Aorta (tissue), 5 donors: ENCODE measurements at places on chromosomes 4 and X. TPM values are rescaled to one million over a fixed set of nuclear protein-coding genes. Genes with fewer than 3 reads are reported as not detected.

GRCh38 chr4:687048-687970, 1.6 kb downstream of the SLC49A3 start:
- H3K27me3 ChIP-seq: no peaks in the 10 kb centered on the region
- H3K4me3 ChIP-seq: no peak overlapping the region
- no peaks in the 10 kb centered on the region for H3K36me3 ChIP-seq

DNA sequence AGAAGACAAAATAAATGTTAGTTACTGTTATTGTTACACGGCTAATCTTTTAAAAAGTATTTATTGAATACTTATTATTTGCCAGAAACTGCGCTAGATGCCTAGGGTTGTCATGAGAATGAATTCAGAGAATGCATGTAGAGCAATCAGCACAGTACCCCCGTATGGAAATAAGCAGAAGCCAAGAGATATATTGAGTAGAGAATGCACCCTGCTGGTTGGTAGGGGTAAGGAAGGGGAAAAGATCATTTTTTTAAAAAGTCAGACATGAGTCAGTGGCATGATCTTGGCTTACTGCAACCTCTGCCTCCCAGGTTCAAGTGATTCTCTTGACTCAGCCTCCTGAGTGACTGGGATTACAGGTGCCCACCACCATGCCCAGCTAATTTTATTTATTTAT, 13.1 kb upstream of the DRP2 start:
- no peaks in the 10 kb centered on the region for H3K36me3 ChIP-seq
- H3K27ac ChIP-seq: no peak overlapping the region
- no peak for DNase-seq
- H3K4me3 ChIP-seq: no peak overlapping the region
- H3K27me3 ChIP-seq: no peaks in the 10 kb centered on the region
- H3K4me1 ChIP-seq: no peaks in the 10 kb centered on the region

- no peaks in the 10 kb centered on the region for H3K36me3 ChIP-seq
- no peaks in the 10 kb centered on the region for H3K27me3 ChIP-seq
- H3K27ac ChIP-seq: no peak overlapping the region
- peaks cover 5% of the 10 kb centered on the region for H3K4me1 ChIP-seq
- H3K4me3 ChIP-seq: no peak overlapping the region
Measured at GRCh38 chr4:72564184-72564583, 4.8 kb downstream of the ADAMTS3 start.

DNA sequence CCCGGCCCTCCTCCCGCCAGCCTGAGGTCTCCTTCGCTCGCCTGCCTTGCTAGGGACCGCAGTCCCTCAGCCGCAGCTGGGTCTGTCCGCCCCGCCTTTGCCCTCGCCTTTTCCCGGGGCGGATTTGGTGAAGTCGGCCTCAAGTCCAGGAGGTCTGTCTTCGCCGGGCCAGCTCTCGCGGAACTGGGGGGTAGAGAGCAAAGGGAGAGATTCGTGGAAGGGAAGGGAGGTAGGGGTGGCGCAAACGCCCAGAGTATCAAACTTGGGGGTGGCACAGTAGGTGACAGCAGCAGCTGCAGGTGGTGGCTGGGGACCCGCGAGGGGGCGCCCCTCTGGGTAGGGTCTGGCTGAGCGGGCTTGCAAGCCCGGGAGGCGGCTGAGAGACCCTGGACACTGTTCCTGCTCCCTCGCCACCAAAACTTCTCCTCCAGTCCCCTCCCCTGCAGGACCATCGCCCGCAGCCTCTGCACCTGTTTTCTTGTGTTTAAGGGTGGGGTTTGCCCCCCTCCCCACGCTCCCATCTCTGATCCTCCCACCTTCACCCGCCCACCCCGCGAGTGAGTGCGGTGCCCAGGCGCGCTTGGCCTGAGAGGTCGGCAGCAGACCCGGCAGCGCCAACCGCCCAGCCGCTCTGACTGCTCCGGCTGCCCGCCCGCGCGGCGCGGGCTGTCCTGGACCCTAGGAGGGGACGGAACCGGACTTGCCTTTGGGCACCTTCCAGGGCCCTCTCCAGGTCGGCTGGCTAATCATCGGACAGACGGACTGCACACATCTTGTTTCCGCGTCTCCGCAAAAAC, at the start of gene NPY2R:
Gene NPY2R, plus strand, starts transcription at position 379 of the 797 bp plus-strand sequence. CDS start 5,304 bp downstream, outside the sequence.
- no peak for DNase-seq
- H3K27me3 ChIP-seq: no peaks in the 10 kb centered on the region
- H3K4me3 ChIP-seq: no peak within 1 kb of the TSS
- H3K4me1 ChIP-seq: no peaks in the 10 kb centered on the region

- no peaks in the 10 kb centered on the region for H3K36me3 ChIP-seq
- H3K27me3 ChIP-seq: no peaks in the 10 kb centered on the region
- no peak for DNase-seq
- no peak overlapping the region for H3K27ac ChIP-seq
- no peaks in the 10 kb centered on the region for H3K4me1 ChIP-seq
Measured at GRCh38 chrX:120517936-120518335, 42.8 kb downstream of the CUL4B start.

GRCh38 chrX:100649550-100650356, 5.8 kb downstream of the SRPX2 start:
- peak; percentile 76 for DNase-seq
- no peaks in the 10 kb centered on the region for H3K4me1 ChIP-seq
- H3K4me3 ChIP-seq: no peak overlapping the region
- H3K36me3 ChIP-seq: no peaks in the 10 kb centered on the region
- H3K27me3 ChIP-seq: no peaks in the 10 kb centered on the region

GRCh38 chrX:111431001-111431400, 19.0 kb upstream of the DCX start:
- no peaks in the 10 kb centered on the region for H3K4me1 ChIP-seq
- H3K4me3 ChIP-seq: no peak overlapping the region
- no peak overlapping the region for H3K27ac ChIP-seq
- no peaks in the 10 kb centered on the region for H3K27me3 ChIP-seq
- no peak for DNase-seq
- H3K36me3 ChIP-seq: no peaks in the 10 kb centered on the region

DNA sequence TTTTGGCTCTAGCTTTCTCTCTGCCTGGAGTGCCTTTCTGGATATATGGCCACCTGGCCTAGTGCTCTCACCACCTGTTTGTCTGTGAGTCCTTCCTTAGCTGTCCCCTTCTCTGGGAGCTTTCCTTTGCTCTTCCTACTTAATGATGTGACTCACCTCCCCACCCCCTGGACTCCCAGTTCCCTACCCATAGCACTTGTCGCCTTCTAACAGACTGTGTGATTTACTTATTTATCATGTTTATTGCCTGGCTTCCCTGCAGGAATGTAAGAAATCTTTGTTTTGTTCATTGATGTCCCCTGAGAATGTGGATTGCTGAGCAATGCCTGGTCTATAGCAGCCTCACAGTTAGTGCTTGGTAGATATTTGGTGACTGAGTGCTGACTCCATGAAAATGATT, 18.9 kb downstream of the ADD1 start:
- H3K4me1 ChIP-seq: peaks cover 18% of the 10 kb centered on the region
- no peak for DNase-seq
- H3K27me3 ChIP-seq: no peaks in the 10 kb centered on the region

DNA sequence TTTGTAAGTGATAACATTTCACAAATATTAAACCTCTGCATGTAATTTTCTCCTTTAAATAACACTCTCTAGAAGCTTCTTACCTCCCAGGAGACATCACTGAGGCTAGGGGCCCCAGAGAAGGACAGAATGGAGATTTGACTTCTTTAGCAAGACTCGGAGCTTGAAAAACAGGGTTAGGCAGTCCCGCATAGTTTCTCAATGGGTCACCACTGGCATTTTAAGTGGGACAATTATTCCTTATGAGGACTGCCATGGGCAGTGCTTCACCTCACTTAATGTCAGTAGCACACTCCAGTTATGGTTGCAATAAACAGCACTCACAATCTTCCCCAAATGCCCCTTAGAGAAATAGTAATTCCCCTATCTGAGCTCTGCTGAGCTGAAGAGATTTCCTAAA, 66.7 kb upstream of the NOCT start:
- DNase-seq: no peak
- no peak overlapping the region for H3K4me3 ChIP-seq
- no peaks in the 10 kb centered on the region for H3K27me3 ChIP-seq
- peaks cover 2% of the 10 kb centered on the region for H3K4me1 ChIP-seq
- H3K36me3 ChIP-seq: no peaks in the 10 kb centered on the region

DNA sequence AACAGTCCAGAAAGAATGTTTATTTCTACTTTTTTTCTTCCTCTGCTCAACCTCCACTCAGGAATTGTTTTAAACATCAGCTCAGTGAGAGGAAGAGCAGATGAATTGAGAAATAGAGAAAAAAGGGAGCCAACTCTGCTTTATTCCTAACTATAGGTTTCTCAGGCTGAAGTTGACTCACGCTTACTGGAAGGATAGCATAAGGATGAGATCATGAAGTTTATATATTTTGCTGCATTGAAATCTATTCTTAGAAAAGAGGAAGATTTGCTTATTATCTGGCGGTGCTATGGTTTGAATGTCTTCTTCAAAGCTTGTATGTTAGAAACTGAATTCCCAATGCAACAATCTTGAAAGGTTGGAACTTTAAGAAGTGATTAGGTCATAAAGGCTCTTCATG, 1673.4 kb upstream of the PCDH7 start:
- no peaks in the 10 kb centered on the region for H3K27me3 ChIP-seq
- H3K27ac ChIP-seq: no peak overlapping the region
- DNase-seq: no peak
- no peaks in the 10 kb centered on the region for H3K4me1 ChIP-seq
- H3K4me3 ChIP-seq: no peak overlapping the region
- no peaks in the 10 kb centered on the region for H3K36me3 ChIP-seq

DNA sequence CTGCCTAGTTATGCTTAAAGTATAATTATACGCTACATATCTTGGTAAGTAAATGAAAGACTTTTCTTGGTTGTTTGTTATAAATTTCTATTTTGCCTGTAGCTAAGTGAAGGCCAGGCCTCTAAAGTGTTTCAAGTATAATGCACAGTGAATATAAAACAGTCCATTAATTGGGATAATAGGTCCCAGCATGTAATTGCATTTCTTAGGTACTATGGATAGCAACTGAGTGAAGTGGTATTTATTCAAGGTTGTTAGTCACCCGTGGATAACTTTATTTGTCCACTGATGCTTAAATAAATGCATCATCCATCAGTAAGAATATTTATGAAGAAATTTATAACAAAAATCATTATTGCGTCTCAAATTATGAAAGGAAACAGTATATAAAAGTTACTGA, 59.1 kb downstream of the TEX13C start:
- no peaks in the 10 kb centered on the region for H3K4me1 ChIP-seq
- H3K27ac ChIP-seq: no peak overlapping the region
- H3K4me3 ChIP-seq: no peak overlapping the region
- no peak for DNase-seq
- no peaks in the 10 kb centered on the region for H3K27me3 ChIP-seq

- H3K27me3 ChIP-seq: no peaks in the 10 kb centered on the region
- H3K4me3 ChIP-seq: no peak overlapping the region
- no peak overlapping the region for H3K27ac ChIP-seq
- no peaks in the 10 kb centered on the region for H3K4me1 ChIP-seq
- no peaks in the 10 kb centered on the region for H3K36me3 ChIP-seq
- peak; percentile 77 for DNase-seq
Measured at GRCh38 chr4:25970226-25970675, 56.2 kb downstream of the SMIM20 start.

DNA sequence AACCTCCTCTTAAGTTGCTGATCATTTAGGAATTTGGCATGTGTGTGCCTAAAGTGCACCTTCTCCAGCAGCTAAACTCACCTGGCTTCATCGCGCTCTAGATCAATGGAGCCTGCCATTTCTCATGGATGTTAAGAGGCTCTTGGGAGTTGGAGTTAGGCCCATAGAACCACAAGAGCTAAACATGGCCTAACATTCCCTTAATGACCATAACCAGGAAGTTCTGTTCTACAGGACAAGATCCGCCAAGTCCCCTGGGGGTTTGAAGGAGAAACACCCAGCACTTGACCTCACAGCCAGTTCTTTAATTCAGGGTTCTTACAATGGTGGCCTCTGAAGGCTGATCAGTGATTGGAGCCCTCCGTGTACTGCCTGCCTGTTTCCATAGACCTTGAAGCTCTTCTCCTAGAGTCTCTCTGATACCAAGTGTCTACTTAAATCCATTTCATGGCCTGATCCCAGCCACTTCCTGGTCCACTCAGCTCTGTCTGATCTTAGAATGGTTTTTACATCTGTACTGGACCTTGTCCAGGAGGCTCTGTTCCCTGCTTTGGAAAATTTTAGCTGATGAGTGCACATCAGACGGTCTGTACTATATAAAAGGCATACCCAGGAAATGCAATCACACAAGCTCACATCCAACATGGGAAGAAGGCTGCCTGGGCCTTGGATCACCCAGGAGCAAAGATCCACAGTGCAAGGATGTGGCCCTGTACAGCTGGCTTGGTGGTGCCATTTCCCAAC, 45.1 kb downstream of the RPS3A start:
- no peaks in the 10 kb centered on the region for H3K27me3 ChIP-seq
- no peaks in the 10 kb centered on the region for H3K4me1 ChIP-seq
- no peak for DNase-seq
- H3K4me3 ChIP-seq: no peak overlapping the region

GRCh38 chr4:188300385-188300784, 161.1 kb downstream of the TRIML1 start:
- H3K27me3 ChIP-seq: no peaks in the 10 kb centered on the region
- no peaks in the 10 kb centered on the region for H3K36me3 ChIP-seq
- H3K4me3 ChIP-seq: no peak overlapping the region
- DNase-seq: no peak
- H3K4me1 ChIP-seq: no peaks in the 10 kb centered on the region

GRCh38 chr4:36786519-36786918, 458.0 kb upstream of the NWD2 start:
- no peaks in the 10 kb centered on the region for H3K27me3 ChIP-seq
- H3K4me3 ChIP-seq: no peak overlapping the region
- H3K27ac ChIP-seq: no peak overlapping the region

DNA sequence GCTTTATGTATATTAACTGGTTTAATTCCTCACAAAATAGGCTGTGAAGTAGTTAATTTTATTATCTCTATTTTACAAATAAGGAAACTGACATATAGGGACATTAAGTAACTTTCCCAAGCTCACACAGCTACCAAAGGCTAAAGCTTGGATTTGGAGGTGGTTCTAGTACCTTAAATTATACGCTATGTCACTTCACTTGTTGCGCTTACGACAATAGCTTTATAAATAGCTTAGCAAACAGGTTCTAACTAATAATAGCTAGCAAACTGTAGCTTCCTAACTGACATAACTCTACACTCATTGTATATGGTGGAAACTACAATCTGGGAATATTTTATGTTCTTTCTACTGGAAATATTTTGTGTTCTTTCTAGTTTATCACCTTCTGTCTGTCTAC, 666.4 kb upstream of the CPEB2 start:
- H3K36me3 ChIP-seq: no peaks in the 10 kb centered on the region
- no peak for DNase-seq
- no peak overlapping the region for H3K4me3 ChIP-seq
- no peaks in the 10 kb centered on the region for H3K27me3 ChIP-seq
- H3K4me1 ChIP-seq: no peaks in the 10 kb centered on the region

DNA sequence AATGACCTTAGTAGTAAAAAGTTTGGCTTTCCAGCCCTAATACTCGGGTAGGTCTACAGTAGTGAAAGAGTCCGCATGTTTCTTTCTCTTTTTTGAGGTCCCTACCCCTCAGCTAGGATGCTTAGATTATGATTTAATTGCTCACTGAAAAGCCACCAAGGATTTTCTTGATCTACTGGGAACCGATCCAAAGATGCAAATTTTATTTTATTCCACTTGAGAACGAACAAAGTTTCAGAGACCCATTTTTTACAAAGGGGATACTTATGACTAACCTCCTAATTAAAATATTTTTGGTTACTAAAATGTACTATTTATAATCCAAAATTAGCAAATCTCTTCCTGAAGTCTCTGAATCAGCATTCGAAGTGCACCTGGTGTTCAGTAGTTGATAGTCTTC, 14.3 kb upstream of the PDHA2 start:
- no peaks in the 10 kb centered on the region for H3K27me3 ChIP-seq
- H3K27ac ChIP-seq: no peak overlapping the region
- H3K4me1 ChIP-seq: no peaks in the 10 kb centered on the region
- no peak for DNase-seq

Gene GAGE12F
- not detected for total RNA-seq

Gene TMPRSS11B
- total RNA-seq: not detected

Gene CENPI
- total RNA-seq: 1.3 TPM

Gene SPANXB1
- not detected for total RNA-seq

Gene ENPEP
- total RNA-seq: 4.8 TPM

Gene SMIM10
- 13.5 TPM for total RNA-seq

Gene KIAA0232
- total RNA-seq: 38.8 TPM
